SK-MEL-5 (cell line): ENCODE measurements at places on chromosomes 5 and 9.

- DNase-seq = no peak
Observed at GRCh38 chr9:2479056-2479565, 142.5 kb upstream of the VLDLR start.

DNA sequence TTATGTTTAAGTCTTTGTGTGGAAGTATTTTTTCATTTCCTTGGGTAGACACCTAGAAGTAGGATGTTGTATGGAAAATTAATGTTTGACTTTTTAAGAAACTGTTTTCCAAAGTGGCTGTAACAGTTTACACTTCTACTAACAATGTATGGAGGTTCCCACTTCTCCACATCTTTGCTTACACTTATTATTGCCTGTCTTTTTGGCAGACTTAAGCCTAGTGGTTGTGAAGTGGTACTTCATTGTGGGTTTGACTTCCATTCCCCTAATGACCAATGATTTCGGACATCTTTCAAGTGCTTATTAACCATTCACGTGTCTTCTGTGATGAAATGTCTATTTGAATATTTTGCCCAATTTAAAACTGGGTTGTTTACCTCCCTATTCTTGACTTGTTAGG lies 91.5 kb upstream of the CDKN2B start:
- DNase-seq = no peak

GRCh38 chr5:83368835-83369234 lies 102.7 kb upstream of the VCAN start:
- no peak for DNase-seq

DNA sequence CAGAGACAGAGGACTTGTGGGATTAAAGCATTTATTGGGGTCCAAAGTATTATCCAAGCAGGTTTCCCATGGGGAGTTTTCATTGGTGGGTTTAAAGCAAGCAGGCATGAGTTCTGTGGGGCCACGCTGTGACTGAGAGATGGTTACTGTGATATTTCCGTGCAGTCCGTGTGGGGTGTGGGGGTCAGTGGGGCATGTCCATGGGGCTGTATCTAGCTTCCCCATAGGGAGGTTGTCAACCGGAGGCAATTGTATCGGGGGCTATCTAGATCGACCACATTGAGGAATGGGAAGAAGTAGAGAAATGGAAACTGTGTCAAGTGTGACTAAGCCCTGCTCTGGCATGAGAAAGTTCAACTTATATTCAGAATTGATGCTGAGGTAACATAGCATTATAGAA lies 7.1 kb upstream of the RPS23 start:
- DNase-seq = no peak

DNA sequence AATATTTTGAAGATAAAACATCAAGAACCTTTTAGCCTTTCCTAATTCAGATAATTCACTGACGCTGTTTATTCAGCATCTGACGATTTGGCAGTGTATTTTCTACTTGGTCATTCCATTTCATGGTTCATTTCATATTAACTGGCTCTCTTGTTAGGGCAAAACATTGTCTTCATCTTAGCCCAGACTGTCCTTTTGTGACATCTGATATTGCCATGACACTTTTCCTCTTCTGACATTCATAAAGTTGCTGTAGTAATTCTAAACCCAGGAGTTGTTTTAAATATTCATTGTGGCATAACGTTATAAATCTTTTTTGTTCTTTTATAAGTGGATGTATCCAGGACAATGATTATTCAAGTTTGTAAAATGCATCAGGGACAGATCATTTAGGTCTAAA lies 1.8 kb downstream of the SCAMP1 start:
- no peak for DNase-seq
